ENCODE measurements at places on chromosomes 1 and 21. TPM values are rescaled to one million over a fixed set of nuclear protein-coding genes. Genes with fewer than 3 reads are reported as not detected.

DNA sequence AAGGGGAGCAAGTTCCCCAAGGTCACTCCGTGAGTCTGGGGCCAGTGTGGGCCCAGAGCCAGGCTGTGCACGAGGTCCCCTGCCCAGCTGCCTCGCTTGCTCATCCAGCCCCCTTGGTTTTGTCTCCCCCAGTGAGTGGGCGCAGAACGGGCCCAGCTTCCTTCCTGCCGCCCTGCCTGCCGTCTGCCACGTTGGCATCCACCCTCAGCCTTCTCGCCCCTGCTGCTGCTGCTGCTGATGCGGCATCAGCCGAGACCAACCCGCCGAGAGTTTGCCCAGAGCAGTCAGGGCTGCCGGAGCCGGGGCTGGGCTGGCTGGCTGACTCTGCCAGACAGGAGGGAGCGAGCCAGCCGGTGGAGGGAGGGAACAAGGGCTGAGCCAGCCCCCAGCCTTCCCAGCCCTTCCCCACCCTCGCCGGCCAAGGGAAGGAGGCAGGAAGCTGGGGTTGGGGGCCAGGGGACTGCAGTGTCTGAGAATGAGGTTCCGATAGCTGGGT lies 31.4 kb upstream of the WASF2 start:
- no peak for DNase-seq

DNA sequence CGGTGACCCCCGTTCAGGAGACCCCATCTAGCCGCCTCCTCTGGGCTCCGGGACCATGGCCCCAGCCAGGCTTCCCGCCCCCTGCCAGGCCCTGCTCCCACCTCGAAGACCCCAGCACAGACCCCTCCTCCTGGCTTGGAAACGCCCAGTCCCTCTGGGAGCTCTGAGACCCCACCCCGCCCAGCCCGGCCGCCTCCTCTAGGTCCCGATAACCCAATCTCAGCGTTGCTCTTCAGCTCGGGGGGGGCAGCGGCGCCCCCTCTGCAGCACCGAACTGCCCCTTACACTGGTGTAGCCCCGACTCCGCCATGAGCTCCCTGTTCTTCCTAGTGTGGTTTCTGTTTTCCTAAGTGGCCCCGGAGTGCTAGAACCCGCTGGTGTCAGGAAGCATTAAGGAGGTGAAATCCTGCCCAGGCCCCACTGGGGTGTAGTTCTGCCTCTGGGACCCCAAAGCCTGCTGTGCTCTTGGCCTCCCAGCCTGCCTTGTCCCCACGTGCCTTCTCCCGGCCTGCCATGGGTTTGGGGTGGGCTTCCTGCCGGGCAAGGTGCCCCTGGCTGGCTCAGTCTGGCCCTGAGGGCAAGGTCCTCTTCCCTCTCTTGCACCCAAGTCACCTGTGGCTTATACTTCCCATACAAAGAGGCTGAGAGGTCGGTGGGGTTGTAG lies 10.7 kb upstream of the MMEL1 start:
- peak; percentile 34 for DNase-seq

SLC35F3 gene
- 0.41 TPM for total RNA-seq

- no peak for DNase-seq
These were observed 23.9 kb downstream of the DNAJC8 start for GRCh38 chr1:28208818-28209441.

DNA sequence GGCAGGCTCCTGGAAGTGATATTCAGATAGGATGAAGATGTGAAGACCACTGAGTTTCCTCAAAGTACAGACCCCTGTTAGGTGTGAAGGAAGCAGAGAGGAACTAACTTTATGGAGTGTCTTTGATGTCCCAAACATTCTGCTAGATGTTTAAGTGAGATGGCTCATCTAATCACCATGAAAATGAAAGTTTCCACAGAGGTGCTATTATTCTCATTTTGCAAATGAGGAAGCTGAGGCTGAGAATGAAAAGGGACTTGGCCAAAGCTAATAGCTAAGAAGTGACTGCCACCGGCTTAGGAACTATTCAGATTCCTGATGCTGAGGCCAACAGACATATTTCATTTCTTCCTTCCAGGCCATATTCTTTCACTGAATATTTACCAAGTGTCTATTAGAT lies 45.9 kb upstream of the WLS start:
- no peak for DNase-seq

DNA sequence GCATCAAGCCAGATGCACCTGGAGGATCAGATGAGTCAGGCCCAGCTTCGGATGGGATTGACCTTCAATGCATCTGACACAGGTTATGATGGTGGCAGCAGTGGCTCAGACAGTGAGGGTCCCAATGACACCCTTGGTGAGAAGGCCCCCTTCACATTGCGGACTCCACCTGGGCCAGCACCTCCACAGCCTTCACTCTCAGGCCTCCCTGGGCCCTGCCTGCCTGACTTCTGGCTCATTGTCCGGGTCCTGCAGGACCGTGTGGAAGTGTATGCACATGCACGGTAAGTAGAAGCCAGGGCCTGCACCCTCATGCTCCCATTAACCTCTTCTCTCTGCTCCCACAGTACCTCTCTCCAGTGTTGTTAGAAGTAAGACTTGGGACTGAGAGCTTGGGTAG lies 20.8 kb downstream of the HYI start:
- no peak for DNase-seq

IL19 gene
- not detected for total RNA-seq

GRCh38 chr1:202016811-202017748 lies 6.7 kb downstream of the ELF3 start:
- DNase-seq: no peak

DNA sequence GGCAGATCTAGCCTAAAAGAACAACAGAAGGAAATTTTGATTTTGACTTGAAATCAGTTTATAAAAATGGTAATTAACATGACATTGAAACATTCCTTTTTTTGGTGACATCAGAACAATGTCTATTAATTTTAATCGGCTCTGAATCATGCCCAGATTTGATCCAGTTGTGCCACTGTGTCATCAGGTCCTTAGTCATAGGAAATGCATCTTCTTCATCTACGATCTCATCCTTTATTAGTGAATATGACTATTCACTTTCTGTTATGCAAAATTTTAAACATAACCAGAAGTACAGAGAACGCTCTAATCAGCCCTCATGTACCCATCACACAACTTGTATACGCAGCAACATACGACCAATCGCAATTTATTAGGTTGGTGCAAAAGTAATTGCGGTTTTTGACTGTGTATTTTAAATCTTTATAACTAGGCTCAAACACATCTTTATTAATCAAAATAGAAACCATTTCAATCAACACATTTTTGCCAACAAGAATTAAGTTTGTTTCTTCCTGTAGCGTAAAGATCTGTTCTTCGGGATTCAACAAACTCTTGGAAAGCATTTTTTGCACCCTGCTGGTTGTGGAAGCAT lies 40.3 kb upstream of the TLR5 start:
- DNase-seq: no peak

DNA sequence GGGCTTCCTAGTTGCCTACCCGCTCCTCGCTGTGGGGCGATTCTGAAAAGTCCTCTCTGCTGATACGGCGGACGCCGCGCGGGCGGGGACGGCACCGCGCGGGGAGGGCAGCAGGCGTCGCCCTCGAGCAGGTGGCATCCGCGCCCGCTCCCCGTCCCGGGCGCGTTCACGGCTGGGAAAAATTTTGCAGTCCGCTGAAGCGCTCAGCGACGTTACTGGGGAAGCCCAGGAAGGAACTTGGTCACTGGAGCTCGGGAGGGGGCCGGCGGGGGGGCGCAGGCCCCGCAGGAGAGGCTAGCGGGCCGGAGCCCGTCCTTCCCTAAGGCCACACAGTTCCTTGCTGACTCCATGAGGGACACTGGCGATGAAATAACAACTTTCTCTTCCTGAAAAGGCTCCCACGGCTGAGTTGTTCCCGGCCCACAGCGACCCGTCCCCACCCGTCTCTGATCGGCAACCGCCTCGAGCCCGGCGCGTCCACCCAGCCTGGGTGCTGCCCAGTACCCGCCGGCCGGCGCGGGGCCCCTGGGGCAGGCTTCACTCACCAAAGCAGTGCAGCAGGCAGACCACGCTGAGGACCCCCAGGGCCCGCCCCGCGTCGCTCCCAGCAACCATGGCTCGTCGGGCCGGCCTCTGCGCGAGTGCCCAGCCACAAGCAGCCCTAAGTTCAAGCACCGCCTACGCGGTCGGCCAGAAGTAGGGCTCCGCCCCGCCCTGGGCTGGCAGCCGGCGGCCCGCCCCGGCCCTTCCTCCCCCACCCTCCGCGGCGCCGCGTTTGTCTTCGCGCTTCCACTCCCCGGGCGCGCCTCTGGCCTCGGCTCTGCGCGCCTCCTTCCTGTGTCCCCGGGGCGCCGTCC lies at the start of gene CD58:
Gene CD58 (minus strand): TSS at position 669 of the 857 bp plus-strand sequence. CDS start 54 bp downstream, at position 615.
- peak; percentile 96 for DNase-seq

TRIM63 gene
- total RNA-seq: 0.53 TPM

RIPPLY3 gene
- 0.44 TPM for total RNA-seq

- no peak for DNase-seq
These were observed 12.0 kb downstream of the SYT11 start for GRCh38 chr1:155871390-155871789.

GRCh38 chr1:18190598-18190997 lies 83.0 kb downstream of the IGSF21 start:
- no peak for DNase-seq
